Pulmonary artery endothelial cell (primary cell): ENCODE measurements at places on chromosomes 2 and 18.
A peak's percentile ranks its signal among the peaks of the same experiment; 100 is the strongest.

GRCh38 chr2:196516564-196516963 is 123.0 kb upstream of the CCDC150 start:
- DNase-seq = no peak

DNA sequence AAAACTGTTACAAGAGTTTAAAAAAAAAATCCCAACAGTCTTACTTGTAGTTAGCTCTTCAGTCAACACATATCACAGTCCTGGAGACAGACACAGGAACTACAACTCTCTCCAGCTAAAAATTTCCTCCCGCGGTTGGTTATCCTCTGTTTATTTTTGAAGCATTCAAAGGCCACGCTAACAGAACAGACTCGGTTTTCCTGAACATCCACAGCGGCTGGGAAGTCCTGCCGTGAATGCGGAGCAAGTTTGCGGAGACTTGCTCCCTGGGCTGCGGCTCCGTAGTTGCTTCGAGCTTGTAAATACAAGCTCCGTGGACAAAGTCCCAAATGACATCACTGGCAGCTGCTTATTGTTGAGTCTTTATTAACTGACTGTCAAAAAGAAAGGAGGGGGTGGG is at the start of gene NCKAP5:
Gene NCKAP5 (minus strand): TSS at position 292 of the 400 bp plus-strand sequence. CDS start 50,937 bp downstream, outside the sequence.
- no peak for DNase-seq

DNA sequence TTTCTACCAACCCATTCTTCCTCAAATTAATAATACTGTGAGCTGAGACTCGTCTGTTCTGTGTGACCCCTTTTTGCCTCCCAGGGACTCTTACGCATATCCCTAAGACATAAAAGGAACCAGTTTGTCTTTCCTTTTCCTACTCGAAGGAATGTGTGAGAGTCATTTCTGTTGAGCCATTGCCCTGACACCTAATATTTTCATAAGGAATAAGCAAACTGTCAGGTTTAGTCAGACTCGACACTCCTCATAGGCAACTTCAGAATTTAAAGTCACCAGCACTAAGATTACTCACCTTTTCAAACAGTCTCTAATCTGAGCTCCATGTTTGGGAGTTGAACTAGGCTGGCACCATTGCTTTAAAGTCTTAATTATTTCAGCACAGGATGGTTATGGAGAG is 305.5 kb downstream of the IKZF2 start:
- no peak for DNase-seq

DNA sequence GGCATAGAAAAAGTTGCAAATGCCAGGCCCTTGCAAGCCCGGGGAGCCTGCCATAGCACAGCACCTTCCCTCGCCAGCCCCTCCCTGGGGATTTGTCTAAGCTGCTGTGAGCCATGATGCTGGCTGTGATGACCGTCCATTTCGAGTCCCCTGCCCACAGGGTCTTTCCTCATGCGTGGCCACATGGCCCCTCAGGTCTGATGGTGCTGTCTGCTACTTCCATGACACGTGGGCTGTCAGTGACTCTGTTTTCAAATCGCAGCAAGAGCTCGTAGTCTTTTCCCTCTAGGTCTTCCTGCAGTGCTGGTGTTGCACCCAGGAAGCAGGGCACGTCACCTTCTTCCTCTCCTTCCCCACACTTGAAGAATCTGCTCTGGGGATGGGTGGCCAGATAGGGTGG is 15.5 kb upstream of the GNAL start:
- no peak for DNase-seq

GRCh38 chr2:150853263-150853662 is 365.8 kb upstream of the RND3 start:
- no peak for DNase-seq

GRCh38 chr2:58710795-58711279 is 469.7 kb upstream of the FANCL start:
- DNase-seq = no peak

GRCh38 chr2:221635949-221636348 is 63.8 kb upstream of the EPHA4 start:
- no peak for DNase-seq

GRCh38 chr18:44526705-44527415 is 153.8 kb upstream of the SETBP1 start:
- no peak for DNase-seq

DNA sequence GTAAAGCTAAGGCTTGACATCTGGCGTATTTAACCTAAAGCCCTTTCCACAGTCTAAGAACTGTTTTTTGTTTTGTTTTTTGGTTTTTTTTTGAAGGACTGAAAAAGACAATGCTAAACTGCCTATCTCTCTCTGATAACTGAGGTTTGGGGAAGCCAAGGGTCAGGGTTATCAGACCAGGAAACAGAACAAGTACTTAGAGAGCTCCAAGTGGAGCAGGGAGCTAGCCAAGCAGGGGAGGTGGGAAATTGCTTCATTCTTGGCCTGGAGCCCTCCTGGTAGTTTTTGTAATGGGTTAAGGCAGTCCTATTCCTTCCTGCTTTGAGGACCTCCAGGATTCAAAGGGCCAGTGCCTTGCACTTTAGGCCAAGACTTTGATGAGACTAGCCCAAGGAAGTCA is 154.3 kb upstream of the LTBP1 start:
- DNase-seq = peak; percentile 90

GRCh38 chr2:207534417-207534816 is 4.7 kb downstream of the CREB1 start:
- DNase-seq = no peak

DNA sequence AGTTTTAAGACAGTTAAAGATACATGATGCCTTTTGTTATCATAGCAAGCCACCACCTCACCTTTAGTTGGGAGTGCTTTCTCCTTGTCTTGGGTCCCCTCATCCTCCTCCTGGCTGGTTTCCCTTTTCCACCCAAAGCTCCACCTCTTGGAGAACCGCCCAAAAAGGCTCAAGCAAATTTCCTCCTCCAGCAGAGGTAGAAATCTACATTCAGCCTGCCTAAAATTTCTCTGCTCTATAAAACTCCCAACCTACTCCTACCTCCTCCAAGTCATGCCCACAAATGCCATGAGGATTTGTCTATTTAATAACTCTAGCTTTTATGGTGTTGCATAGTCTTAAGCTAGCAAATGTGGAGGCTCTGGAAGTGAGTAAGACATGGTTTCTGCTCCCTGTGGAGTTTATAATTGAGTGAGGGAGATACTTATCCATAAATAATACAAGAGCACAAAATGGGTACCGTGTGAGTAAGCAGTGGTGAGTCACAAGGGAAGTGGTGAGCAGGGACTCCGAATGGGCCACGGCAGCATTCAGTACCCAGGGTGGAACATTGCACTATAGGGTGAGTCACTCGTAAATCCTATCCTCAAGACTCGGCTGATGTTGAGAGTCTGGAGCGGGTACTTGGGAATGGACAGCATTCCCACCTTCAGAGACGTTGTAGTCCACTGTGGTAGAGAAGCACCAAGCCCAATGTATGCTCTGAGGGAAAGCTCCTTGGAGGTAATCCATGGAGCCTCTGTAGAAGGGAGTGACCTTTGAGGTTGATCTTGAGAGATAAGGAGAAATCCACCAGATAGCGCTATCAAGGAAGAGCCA is 146.3 kb downstream of the RTN4 start:
- DNase-seq = peak; percentile 79

- DNase-seq = no peak
These were observed 24.6 kb downstream of the THAP4 start for GRCh38 chr2:241612156-241613016.
